ENCODE measurements at places on chromosomes 6 and 20. TPM values are rescaled to one million over a fixed set of nuclear protein-coding genes. Genes with fewer than 3 reads are reported as not detected.

- no peaks in the 10 kb centered on the region for H3K4me1 ChIP-seq
- no peaks in the 10 kb centered on the region for H3K36me3 ChIP-seq
- no peaks in the 10 kb centered on the region for H3K27me3 ChIP-seq
- DNase-seq, result no peak
- H3K27ac ChIP-seq, result no peak overlapping the region
- H3K4me3 ChIP-seq, result no peak overlapping the region
Measured at GRCh38 chr6:113184291-113184690, 672.9 kb upstream of the MARCKS start.

Gene ABHD16B
- 1.1 TPM for polyA plus RNA-seq

Gene TEAD3
- not detected for polyA plus RNA-seq

Gene ELOVL5
- 52.5 TPM for polyA plus RNA-seq
